ENCODE measurements at places on chromosomes 16 and 17.

- no peak for DNase-seq
These were observed 6.8 kb upstream of the TMEM100 start for GRCh38 chr17:55729484-55729883.

DNA sequence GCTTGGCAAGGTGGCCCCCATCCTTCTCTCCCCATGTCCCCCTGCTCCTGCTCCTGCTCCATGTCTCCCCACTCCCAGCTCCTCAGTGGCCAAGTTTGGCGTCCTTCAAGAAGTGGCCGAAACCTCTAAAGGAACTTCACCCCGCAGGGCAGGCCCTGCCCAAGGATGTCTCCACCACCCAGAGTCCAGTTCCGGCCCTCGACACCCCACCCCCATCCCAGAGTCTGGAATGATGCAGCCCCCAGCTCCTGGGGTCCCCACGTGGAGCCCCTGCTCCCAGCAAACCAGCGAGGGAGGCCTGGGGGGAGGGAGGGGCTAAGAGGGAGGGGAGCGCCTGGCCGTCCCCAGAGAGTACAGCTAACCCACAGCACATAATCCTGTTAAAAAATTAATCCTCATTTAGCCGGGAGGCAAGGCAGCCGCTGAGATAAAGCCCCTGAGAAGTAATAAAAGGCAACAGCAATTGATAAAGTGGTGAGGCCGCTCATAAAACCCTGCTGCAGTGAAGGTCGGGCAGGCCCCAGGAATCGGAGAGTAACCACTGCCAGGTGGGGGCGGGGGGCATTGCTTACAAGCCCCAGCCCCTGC, 9.9 kb upstream of the ENPP7 start:
- no peak for DNase-seq

DNA sequence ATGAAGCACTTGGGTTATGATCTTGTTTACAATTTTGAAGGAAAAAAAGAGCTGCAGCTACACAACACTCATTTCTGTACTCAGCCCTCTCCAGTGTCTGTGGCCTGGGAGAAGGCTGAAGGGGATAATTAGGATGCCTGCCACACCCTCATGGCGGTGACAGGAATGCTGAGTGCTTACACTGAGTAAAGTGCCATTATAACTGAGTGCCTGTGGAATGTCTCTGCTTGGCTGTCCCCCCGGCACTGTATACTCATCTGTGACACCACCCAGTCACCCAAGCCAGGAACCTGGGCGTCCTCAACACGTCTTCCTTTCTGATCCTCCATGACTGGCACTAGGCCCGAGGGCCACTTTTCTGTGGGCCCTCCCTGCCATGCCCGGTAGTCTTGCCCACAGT, 3.5 kb upstream of the MRPL38 start:
- no peak for DNase-seq

GRCh38 chr17:17902877-17903276, 66.1 kb upstream of the SREBF1 start:
- DNase-seq, result no peak

DNA sequence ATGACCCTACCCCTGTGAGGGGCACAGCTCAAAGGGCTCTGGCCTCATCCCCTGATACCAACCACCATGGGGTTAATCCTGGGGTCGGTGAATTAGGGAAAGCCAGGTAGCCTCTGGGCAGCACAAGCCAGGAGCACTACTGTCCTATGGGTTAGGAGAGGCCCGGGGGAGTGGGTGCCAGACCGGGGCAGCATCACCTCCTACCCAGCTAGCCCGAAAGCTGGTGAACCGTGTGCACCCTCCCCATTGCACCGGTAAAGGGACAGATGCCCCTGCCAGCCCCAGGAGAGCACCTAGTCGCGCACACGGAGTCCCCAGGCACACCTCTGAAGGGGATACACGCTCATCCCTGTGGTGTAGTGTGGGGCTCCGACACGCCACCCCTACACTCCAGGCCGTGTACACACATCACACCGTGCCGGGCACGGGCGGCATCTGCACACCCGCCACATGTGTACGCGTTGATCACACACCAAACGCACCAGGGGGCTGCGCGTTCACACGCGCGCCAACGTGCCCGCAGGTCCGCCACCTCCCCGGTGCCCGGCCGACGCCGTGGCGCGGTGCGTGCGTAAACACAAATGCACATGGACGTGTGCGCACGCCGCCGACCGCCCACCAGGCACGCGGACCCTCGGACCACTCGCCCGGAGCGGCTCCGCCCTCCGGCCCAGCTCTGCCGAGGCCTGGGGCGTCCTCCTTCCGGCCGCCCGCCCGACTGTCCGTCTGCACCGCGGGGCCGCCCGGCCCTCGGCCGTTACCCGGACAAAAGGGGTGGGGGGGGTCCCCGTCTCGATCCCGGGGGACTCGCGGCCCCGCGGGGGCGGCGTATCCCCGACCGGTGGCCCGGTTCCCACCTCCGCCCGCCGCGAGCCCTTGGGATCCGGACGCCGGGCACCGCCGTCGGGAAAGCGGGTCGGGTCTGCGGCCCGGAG, 785 bp downstream of the UBALD1 start:
- DNase-seq, result no peak

DNA sequence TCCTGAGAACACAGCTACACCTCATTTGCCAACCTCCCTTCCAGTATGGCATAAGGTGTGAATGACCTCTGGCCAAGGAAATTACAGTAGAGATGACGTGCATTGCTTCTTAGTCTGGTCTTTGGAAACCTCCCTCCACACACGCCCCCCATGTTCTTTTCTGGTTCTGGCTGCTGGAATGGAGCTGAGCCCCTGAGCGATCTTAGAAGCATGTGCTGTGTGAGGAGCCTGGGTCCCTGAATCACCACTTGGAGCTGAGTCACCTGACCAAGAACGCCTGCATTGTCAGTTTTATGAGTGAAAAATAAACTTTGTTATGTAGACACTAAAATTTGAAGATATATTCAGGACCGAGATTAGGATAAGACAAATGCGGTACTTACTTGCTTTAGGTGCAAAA, 51.4 kb downstream of the HS3ST3A1 start:
- DNase-seq, result no peak

GRCh38 chr16:69818891-69819545, 56.9 kb downstream of the WWP2 start:
- DNase-seq, result no peak

DNA sequence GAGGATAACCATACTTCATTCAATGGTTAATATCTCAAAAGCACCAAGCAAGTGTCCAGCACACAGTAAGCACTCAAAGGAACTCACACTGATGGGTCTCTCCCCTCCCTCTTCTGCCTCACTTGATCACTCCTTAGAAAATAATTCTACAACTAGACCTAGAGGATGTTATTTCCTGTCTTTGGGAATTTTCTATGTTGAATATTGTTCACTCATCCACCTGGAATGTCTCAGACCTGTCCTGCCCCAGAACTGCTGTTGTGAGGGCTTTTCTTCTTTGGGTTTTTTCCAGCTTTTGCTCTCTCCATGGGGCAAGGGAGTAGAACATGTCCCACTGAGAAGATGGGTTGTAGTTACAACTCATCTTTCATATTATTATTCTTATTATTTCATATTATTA, 25.3 kb downstream of the NXPH3 start:
- no peak for DNase-seq

DNA sequence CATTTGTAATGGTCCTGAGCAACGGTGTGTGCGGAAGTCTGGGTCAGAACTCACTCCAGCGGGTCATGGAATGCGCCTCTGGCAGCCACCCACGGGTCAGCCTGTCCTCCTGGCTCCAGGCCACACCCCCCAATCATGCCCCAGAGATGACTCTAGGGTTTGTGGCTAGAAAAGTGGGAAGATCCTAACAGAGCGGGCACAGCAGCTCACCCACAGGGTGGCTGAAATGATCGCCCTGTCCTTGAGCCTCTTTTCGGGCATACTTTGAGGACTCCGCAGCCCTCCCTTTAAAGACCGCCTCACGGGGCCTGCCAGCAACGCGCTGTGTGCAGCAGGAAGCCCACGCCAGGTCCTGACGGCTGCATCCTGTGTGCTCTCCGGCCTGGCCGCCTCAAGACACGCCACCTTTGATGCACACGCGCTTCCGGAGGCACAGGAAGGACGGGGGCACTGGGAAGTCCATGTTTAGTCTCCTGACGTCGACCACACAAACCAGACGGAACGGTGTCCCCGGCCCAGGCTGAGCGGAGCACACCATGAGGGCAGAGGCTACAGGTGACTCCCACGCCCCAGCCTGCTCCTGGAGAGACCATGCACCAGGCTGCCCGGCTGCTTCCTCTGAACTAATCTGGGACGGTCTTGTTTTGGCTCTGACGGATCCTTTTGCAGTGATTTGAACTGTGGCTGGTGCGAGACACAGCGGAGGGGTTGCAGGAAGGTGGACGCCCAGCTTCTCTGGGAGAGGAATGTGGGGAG, 92.9 kb downstream of the TBC1D16 start:
- DNase-seq, result no peak

DNA sequence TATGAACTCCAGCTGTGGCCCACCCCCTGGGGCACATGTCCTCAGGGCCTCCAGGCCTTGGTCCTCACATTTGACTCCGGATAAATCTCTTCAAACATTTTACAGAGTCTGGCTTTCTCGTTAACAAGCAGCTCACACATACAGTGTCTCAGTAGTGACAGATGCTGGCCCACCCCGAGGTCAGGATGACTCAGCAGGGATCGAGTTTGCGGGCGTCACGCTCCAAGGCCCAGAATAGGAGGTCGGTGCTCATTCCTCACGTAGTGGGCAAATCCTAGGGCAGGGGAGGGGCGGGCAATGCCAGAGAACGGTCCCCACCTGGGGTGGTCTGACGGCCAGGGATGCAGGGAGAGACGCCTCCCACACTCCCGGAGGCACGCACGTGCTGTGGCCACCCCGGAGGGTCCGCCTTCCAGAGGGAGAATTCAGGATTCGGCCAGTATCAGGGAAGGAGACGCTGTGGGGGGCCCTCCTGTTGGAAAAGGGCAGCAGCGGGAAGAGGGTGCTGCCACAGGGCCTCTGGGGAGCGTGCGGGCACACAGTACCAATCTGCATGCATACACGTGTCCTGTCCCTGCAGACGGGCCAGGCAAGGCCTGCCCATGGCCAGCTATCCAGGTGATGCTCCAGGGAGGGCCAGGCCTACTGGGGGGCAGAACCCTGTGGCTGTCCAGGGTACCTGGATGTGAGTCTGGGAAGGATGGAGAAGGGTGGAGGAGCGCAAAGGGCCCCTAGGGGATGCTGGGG, 8.6 kb downstream of the SLC7A5 start:
- DNase-seq, result no peak

- peak; percentile 35 for DNase-seq
These were observed at the start of gene PRR29 for GRCh38 chr17:63998050-63998720. PRR29 (plus strand) TSS chr17:63998351; CDS start chr17:63998365, 14 bp downstream.

DNA sequence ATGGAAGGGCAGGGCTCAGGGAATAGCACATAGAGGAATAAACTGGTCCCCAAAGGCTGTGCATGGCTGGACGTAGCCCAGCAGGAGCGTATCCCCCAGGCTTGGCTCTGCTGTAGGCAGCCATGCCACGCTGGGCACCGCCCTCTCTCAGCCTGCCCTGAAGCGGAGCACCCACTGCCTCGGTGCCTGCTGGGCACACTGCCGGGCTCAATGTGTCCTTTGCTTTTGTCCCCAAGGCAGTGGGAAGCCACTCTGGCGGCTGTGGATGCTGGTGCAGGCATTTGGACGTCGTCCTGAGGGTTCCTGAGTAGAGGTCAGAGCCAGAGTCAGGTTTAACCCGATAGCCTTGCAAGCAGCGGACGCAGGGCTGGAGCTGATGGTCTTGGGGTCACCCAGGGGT, 141.0 kb downstream of the ENGASE start:
- DNase-seq, result no peak

- no peak for DNase-seq
These were observed 82.6 kb upstream of the GNAO1 start for GRCh38 chr16:56108724-56109123.

DNA sequence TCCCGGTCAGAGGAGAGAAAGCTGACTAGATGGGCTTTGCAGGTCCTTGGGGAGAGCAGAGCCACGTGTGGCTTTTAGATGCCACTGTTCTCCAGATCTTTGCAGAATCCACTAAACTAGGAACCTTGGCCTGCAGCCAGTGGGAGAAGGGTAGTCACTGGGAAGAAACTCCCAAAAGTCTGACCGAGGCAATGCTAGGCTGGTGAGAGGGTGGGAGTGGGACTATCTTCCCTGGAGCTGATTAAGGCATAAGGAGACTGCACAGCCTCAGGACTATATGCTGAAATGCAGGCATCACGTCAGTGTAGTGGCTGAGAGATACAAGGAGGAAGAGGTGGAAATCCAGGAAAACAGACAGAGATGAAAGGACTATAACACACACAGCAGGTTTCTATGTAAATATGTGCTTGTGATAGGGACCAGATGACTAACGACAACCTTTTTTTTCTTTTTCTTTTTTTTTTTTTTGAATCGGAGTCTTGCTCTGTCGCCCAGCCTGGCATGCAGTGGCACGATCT, 2.2 kb upstream of the GSDMA start:
- DNase-seq, result no peak

GRCh38 chr17:48814504-48814903, 2.5 kb downstream of the TTLL6 start:
- peak; percentile 49 for DNase-seq

- peak; percentile 21 for DNase-seq
These were observed 3.3 kb downstream of the POLR3E start for GRCh38 chr16:22300427-22301071.

- no peak for DNase-seq
These were observed 1.3 kb upstream of the RAB11FIP3 start for GRCh38 chr16:424033-424622.

DNA sequence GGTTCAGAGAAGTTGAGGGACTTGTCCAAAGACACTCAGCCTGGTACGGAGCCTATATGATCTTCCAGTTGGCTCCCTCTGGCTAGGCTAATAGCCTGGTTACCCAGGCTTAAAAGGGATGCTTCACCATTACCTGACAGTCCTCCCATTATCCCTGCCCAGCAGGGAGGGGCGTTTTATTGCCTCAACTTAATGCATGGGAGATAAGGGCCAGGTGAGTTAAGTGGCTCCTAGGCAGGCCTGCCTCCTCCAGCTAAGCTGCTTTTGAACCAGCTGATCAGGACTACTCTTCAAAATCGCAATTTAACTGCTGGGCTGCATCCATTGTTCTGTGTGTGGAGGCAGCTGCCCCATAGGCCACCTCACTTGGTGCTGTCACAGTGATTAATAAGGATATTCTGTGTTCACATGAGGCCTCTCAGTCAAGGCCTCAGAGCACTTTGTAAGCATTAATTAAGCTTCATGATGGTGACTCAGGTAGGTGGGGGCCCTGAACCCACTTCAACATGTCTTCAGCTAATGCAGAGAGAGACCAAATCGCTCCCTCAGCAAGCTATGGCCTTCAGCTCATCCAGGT, 27.9 kb downstream of the SMPD3 start:
- no peak for DNase-seq

DNA sequence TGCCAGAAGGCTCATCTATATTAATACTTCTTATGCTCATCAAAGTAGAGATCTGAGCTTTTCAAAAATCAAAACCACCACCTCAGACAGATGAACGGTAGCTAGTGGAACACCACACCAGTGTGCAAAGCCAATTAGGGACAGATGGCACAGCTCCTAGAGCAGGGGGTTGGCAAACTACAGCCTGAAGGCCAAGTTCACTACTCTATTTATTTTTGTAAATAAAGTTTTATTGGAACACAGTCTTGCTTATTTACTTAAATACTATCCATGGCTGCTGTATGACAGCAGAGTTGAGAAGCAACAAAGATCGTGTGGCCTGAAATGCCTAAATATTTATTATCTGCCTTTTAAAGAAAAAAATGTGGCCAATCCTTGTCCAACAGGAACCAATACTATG, 56.8 kb downstream of the AMFR start:
- DNase-seq, result no peak

GRCh38 chr17:52025236-52025635, 133.3 kb downstream of the CA10 start:
- DNase-seq, result no peak

GRCh38 chr17:21511363-21512195, 135.4 kb downstream of the KCNJ12 start:
- peak; percentile 57 for DNase-seq

- no peak for DNase-seq
These were observed 154.3 kb upstream of the ZFHX3 start for GRCh38 chr16:73202161-73202729.

All from stimulated activated CD4-positive, alpha-beta T cell treated with anti-CD3 and anti-CD28 coated beads, Interleukin-12 subunit alpha, Interleukin-12 subunit beta, amount 100 ng/mL, for 24 hours (primary cell).